ENCODE measurements at places on chromosomes 4 and X.

GRCh38 chr4:152117933-152118507 lies 357.2 kb upstream of the GATB start:
- DNase-seq = no peak

GRCh38 chr4:172962564-172963353 lies 205.9 kb upstream of the GALNT7 start:
- DNase-seq = no peak

GRCh38 chr4:48149827-48150370 lies 15.8 kb upstream of the TXK start:
- DNase-seq = no peak

GRCh38 chr4:92186239-92186638 lies 117.5 kb upstream of the GRID2 start:
- no peak for DNase-seq

GRCh38 chr4:165583341-165583740 lies 204.5 kb downstream of the CPE start:
- no peak for DNase-seq

DNA sequence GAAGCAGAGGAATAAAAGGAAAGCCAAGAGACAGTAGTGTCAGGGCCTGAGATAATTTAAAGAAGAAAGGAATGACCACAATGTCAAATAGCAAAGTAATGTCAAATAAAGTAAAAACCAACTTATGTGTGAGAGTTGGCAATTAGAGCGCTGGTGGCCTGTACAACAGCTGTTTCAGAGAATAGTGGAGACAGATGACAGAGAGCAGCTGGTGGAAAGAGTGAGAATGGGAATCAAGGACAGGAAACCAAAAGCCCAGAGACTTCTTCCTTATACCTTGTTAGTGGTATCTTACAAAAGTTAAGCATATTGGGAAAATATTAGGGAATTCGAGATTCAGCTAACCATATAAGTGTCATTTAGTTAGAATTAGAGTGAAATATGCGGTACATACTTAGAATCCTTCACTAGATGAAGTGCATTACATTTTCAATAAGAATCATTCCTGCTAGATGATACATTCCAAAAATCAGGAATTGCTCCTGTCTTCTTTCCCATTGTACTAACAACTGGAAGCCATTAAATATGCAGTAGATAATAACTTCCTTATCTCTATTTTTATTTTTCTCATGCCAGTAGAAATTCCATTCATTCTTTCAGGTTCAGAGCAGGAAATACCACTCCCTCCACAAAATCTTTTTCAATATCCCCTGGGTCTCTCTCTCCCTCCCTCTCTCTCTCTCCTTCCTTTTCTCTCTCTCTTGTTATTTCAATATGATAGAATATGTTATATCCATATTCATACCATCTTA lies 525.4 kb downstream of the CENPC start:
- no peak for DNase-seq

GRCh38 chrX:31280580-31280979 lies 208.7 kb upstream of the FTHL17 start:
- DNase-seq = no peak
